ENCODE measurements at places on chromosomes 5 and 9.

- DNase-seq = no peak
Observed at GRCh38 chr5:57696389-57696769, 213.8 kb upstream of the ACTBL2 start.

DNA sequence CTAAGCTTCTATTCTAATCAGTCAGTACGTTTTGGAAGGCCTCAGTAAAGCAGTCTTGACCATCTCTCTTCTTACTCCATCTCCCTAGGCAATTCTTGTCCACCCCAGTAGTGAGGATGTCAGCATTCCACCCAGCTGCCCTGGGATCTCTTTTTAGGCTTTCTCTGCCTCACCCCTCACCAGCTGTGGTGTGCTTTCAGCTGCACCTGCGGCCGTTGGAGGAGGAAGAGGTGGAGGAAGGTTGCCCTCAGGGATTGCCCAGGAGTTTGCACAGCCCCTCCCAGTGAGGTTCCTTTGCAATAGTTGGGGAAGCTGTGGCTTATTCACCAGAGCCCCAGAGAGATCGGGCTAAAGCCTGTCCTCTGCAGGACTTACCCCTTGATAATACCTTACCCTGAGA is 615.8 kb downstream of the BNC2 start:
- no peak for DNase-seq

- DNase-seq = no peak
Observed at GRCh38 chr5:150615141-150615699, 25.2 kb upstream of the SYNPO start.

DNA sequence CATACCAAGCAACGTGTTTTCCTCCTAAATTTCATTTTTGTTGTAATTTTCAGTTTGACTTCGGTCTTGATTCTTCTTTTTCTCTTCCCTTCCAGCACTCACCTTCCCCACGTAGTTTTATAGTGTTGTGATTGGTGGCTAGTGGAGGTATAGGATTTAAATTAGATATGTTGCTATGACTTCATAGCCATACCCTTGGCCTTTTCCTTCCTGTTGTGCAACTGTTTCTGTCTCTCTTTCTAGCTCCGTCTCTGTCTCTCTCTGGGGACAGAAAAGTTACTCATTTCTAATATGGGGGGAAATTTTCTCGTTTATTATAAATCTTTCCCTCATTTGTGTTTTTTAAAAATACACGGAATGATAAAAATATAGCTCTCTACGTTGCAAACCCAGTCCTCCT is 20.6 kb upstream of the C5orf24 start:
- no peak for DNase-seq

- no peak for DNase-seq
Observed at GRCh38 chr9:129471201-129472019, 149.5 kb downstream of the C9orf50 start.

GRCh38 chr9:90546200-90546599 is 96.4 kb downstream of the DIRAS2 start:
- no peak for DNase-seq

- DNase-seq = no peak
Observed at GRCh38 chr9:19648672-19649071, 140.2 kb downstream of the SLC24A2 start.

- DNase-seq = no peak
Observed at GRCh38 chr5:43422143-43422542, 10.0 kb upstream of the CCL28 start.

DNA sequence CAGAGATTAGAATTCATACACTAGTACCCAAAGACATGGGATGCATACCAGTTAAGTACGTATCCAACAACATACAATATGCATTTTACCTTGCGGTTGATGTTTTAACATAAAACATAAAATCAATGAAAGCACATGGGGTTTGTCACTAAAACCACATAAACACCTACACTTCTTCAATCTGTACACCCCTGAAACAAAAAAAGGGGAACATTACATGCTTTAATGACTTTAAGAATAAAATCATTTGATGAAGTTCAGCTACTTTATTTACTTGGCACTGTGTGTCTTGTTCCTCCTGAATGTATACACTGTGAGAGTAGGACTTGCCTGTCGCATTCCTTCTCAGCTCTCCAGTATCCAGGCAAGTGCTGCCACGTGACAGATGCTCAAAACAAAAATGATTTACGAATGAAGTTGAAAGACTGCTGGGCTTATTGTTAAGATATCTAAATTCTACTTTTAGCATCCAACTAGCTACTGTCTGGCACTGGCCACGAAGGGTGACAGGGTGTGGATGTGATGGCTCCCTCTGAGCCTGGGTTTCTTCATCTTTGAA is 21.0 kb downstream of the TNFSF15 start:
- no peak for DNase-seq

GRCh38 chr5:4802044-4802443 is 338.1 kb upstream of the ADAMTS16 start:
- no peak for DNase-seq

GRCh38 chr5:145111420-145111819 is 723.7 kb downstream of the PRELID2 start:
- no peak for DNase-seq

- no peak for DNase-seq
Observed at GRCh38 chr9:121711281-121711680, 59.8 kb downstream of the DAB2IP start.

DNA sequence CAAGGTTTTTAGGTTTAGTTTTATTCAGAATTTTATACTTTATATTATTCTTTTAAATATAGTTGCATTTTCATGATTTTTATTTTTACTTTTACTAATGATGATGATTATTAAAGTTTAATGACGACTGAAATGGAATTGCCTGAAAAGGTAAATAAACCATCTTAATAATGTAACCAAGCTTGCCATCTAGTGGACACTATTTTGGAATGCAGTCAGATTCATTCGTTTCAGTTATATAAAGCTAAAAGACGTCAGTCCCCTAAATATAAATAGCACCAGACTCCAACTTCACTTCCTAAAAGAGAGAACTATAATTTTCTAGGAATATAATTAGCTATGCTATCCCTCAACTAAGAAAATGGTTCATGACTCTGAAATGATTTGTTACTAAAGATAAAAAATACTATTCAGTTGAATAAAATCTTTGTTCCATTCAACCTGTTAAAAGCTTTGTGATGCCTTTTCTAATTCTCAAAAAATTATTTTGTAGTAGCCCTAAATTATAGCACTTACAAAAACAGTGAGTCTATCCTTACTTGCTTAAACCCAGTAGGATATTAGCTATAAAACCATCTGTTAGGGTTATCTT is 19.9 kb downstream of the ABITRAM start:
- DNase-seq = no peak

DNA sequence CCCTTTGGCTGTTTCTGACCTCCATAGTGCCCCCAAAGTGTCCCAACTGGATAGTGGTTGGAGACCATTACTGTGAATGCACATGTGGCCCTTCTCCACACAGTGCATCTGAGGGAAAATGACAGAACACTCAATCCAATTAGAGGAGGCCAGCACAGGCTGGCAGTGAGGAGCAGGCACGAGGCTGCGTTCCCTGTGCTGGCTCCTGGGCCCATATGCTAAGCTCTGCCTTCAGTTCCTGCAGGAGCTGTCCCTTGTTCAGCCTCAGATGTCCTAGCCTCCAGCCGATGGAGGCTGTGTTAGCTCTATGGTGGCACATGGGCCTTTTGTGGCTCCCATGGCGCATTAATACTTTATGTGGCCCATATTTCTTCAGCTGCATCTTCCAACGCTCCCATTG is 35.8 kb downstream of the ALG2 start:
- DNase-seq = no peak

DNA sequence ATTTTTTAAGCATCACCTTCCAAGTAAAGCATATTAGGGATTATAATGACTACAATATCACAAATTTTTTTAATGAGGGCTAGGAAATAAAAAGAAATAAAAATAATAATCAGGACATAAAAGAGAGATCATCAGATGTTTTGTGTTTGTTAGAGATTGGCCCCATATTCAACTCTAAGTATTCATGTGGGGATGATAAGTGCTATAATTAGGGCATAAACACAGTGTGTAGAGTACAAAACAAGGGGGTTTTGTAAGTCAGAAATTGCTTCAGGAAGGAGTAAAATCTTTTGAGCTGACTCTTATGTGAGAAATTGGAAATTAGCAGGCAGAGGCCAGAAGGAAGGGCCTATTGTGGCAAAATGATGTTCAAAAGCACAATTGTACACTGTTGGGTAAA is 127.3 kb downstream of the STARD4 start:
- DNase-seq = no peak

DNA sequence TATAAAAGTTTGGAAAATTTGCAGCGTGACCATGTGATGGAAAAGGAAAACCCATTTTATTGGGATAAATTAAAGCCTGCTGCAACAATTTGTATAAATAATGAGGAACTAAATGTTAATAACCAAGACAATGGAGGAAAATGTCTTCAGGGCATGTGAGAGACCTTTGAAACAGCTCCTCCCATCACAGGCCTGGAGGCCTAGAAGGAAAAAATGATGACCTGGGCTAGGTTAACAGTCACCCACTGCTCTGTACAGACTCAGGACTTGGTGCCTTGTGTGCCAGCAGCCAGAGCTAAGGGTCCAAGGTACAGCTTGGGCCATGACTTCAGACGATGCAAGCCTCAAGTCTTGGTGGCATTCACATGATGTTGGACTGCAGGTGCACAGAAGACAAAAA is 22.0 kb upstream of the UGT3A1 start:
- no peak for DNase-seq

DNA sequence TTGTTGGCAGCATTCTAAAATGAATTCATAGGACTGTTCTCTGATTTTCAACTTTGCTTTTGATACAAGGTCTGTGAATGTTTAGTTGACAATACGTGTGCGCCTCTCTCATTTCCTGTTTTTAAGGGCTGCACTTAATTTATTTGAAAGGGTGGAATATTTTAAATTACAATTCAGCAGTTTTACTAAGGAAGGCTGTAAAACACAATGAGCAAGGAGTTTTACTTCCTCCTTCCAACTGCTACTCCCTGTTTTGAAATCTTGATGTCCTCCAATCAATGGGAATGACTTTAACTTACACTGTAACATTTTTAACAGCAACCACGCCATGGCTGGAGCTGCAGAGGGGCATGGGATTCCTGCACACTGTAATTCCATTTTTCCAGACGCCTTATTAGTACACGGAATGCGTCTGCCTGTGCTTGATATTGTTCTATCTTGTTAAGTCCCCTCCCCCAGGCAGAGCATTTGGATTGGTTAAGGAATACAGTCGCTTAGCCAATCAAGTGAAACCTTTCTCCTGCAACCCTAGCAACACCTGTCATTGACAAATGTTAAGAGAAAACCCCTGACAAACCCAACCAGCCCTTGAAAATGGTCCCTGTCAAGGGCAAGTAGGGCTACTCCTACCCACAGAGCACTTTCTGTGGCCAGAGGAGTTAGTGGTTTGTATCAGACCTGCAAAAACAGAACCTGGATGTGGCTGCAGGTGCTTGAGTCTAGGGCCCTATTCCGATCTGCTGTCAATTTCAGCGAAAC is 12.5 kb upstream of the ZSWIM6 start:
- no peak for DNase-seq

- DNase-seq = no peak
Observed at GRCh38 chr5:101605700-101606099, 690.4 kb downstream of the SLCO4C1 start.

DNA sequence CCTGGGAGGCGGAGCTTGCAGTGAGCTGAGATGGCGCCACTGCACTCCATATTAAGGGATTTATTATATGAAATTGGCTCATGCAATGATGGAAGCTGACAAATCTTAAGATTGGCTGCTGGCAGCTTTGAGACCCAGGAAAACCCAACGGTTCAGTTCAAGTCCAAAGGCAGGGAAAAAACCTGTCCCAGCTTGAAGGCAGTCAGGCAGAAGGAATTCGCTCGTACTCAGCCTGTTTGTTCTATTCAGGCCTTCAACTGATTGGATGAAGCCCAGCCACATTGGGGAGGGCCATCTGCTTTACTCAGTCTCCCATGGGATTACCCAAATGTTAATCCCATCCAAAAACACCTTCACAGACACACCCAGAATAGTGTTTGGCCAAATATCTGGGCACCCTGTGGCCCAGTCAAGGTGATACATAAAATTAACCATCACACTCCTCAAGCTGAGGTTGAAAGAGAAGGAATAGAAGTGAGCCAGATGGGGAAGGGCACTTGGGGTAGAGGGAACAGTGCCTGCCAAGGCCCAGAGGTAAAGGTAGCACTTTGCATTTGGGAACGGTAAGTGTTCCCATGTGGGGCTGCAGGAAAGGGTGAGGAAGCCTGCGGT is 8.5 kb upstream of the ORM1 start:
- no peak for DNase-seq

- no peak for DNase-seq
Observed at GRCh38 chr5:5122776-5123175, 17.4 kb upstream of the ADAMTS16 start.

- no peak for DNase-seq
Observed at GRCh38 chr9:5264219-5264595, 33.0 kb downstream of the INSL4 start.

GRCh38 chr9:114500697-114501292 is 4.5 kb downstream of the WHRN start:
- DNase-seq = no peak

- DNase-seq = no peak
Observed at GRCh38 chr9:132003319-132003704, 76.4 kb downstream of the MED27 start.

GRCh38 chr9:136230365-136230764 is 15.2 kb downstream of the QSOX2 start:
- DNase-seq = no peak

DNA sequence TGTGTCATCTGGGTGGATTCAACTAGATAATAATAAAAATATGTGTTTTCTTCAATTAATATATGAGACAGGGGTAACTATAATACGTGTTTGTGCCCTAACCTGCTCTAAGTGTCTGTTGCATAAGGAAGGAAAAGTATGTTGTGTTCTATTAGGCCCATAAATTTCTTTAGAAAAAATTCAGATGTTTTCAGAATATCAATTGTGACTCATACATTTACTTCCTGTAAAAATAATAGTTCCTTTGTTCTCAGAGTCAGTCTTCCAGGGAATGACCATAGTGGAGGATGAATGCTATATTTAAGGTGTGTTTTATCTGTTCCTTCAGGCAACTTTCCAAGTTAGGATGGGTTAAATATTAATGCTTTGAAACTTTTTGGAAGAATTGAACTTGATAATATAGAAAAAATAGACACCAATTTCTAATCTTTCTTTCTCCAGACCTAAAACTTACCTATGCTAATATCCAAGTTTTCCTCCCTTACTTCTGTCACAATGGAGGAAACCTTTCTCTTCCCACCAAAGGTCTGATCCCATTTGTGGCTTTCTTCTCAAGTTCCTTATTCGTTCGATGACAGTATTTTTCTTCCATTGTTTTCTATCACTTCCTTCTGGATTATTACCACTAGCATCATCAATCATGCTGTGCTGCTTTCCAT is 49.9 kb downstream of the ISL1 start:
- no peak for DNase-seq

DNA sequence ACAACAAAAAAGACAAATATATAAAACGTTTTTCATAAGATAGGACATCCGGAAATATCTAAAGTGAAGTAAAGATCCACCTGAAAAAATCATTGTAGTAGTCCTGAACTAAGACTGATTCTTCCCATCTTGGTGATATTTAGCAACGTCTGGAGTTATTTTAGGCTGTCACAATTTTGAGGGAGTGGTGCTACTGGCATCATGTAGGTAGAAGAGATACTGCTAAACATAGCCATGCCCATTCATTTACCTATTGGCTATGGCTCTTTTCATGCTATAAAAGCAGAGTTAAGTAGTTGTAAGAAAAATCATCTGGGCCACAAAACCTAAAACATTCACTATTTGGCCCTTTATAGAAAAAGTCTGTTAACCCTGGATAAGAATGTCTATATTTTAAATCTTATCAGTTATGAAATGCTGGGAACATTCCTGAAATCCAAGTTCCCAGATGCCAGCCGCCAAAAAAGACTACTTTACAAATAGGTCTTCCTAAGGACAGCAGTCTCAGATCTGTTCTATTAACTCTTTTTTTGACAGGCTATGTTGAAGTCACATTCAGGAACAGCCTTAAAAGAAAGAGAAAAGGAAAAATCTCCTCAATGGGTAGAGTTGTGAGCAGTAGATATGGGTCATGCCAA is 27.0 kb downstream of the RAPGEF6 start:
- DNase-seq = no peak
